ENCODE measurements at places on chromosomes 3 and 15.

GRCh38 chr15:25876231-25877140 is 13.4 kb upstream of the ATP10A start:
- DNase-seq, result no peak

- DNase-seq, result no peak
These were observed 238.7 kb downstream of the SV2B start for GRCh38 chr15:91338766-91339165.

GRCh38 chr3:107264888-107265287 is 112.4 kb upstream of the CCDC54 start:
- no peak for DNase-seq

- no peak for DNase-seq
These were observed 59.6 kb downstream of the PLCL2 start for GRCh38 chr3:16944356-16944755.

DNA sequence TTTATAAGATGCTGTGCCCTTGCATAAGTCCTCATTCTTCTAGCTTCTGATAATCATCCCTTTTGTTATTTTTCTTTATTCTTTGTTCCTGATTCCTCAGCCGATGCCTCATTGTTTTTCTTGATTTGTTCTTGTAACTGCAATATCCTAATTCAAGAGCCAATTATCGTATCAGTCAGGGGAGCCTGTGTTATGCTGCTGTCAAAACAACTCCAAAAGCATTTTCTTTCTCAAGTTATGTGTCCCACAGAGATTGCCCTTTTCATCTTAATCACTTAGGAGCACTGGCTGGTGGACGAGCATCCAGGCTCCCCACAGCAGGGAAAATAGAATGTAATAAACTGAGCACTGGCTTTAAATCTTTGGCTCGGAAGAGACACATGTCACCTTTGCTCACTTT is 207.3 kb downstream of the CHL1 start:
- no peak for DNase-seq

Data from GM18507 (cell line).